ENCODE measurements at places on chromosomes 6 and 20.

- no peak for DNase-seq
Measured at GRCh38 chr6:53202052-53202451, 53.4 kb upstream of the GCM1 start.

GRCh38 chr6:34181908-34182307 lies 36.0 kb upstream of the GRM4 start:
- DNase-seq = no peak

GRCh38 chr20:9358001-9358400 lies 156.4 kb upstream of the LAMP5 start:
- DNase-seq = no peak

DNA sequence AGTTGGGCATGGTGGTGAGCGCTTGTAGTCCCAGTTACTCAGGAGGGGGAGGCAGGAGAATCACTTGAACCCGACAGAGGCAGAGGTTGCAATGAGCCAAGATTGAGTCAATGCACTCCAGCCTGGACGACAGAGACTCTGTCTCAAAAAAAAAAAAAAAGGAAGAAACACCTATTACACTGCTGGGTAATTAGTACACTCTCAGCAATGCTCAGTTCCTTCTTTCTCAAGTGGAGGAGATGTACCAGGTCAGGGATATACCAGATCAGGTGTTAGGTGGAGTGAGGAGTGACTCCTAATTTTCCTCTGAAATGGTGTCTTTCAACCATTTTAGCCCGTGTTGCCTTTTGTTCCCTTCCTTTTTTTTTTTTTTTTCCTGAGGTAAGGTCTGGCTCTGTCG lies 30.0 kb upstream of the UBR2 start:
- DNase-seq = no peak

DNA sequence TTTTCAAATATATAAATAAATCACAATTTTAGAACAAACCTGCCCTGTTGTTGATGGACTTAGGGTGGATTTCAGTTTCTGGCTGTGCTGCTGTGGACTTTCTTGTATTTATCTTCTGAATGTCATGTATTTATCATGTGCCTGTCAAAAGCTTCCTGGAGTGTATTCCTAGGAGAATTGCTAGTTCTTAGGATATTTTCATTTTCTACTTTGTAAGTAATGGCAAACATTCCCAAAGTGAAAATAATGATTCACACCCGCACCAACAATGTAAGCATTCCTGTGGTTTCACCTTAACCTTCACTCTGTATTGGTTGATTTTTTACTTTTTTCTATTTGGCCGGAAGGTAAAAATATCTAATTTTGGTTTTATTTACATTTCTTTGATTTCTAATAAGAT lies 387.8 kb downstream of the SMOC2 start:
- no peak for DNase-seq

DNA sequence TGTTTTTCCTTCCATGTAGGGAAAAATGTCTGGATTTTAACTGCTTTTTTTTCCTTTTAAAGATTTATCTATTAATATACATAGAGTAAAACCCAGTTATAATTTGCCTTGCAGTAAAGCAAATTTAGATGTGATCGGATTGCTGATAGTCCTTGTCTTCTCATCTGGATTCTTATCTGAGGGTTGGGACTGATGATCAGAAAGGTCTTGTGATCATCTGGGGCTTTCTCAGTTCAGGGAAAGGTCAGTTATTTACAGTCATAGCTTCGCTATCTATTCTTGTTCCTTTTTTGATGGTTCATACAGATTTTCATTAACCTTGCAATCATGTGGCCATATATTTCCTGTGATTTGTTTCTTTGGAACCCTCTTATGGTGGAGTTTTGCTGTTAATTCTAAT lies 63.8 kb upstream of the CLDN20 start:
- no peak for DNase-seq

DNA sequence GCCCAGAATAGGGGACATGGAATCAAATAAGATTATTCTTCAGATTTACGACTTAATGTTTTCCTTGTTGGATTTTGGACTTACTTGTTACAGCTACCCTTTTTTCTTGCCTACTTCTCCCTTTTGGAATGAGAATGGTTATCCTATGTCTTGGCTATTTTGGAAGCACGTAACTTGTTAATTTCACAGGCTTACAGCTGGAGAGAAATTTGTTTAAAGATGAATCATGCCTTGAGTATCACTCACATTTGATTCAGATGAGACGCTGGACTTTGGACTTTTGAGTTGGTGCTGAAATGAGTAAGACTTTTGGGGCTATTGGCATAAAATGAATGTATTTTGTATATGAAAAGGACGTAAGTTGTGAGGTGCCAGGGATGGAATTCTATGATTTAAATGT lies 83.3 kb downstream of the SMPDL3A start:
- DNase-seq = no peak

DNA sequence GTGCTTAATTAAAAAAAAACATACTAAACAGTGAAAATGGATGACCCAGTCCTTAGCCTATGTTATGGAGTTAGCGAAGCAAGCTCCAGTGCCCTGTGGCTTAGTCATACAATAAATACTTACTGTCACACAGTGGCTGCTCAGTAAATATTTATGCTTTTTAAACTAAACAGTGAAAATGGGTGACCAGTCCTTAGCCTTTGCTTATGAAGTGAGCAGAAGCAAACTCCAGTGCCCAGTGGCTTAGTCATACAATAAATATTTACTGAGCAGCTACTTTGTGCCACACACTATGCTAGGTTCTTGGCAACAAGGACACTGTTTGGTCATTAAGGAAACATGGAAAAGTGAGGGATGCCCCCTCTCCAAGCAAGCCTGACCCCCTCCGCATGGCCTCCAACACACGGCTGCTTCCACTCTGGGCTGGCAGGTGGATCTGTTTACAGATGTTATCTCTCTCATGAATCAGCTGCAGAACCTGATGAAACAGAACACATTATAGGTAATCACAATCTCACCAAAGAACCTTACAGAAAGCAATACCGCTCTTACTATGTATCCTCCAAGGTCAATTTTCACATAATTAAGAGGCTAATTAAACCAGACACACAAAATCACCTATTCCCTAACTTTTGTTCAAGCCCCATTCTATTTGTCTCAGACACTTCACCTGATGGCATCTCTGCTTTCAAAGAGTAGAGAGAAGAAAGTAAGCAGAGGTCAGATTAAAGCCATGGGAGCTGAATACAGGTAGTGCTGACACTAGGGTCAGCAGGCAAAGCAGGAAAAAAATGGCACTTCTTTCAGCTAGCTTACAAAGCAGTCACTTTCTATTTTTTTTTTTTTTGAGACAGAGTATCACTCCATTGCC lies 27.3 kb downstream of the CDK5RAP1 start:
- no peak for DNase-seq

- no peak for DNase-seq
Measured at GRCh38 chr6:81934936-81935335, 182.5 kb upstream of the TENT5A start.

DNA sequence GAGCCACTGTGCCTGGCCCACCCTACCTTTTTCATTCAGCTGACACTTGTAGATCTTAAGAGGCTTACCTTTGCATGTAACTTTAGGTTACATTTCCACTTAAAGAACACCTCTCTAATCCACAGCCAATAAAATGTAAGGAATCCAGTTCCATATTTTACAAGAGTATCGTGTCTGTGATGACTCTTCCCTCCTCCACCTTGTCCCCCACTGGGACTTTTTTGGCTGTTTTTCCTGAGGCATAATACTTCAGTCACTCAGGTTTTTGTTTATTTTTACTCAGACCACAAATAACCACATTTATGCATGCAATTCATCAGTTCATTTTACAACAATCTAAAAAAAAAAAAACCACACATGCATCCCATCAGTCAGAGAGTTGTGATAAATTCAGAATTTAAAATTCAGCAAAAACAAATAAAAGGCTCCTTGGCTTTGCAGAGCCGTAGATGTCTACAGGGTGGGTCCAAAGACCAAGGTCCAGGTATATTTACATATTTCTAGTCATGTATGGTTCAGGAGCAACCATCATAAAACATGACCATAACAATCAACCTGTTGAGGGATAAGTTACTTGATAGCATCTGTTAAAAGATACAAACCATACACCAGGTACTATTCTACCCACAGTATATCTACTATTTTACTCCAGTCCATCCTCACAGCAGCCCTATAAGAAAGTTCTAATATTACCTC lies 9.9 kb downstream of the ATXN1 start:
- no peak for DNase-seq

GRCh38 chr6:73739096-73739495 lies 43.1 kb downstream of the CD109 start:
- DNase-seq = no peak

DNA sequence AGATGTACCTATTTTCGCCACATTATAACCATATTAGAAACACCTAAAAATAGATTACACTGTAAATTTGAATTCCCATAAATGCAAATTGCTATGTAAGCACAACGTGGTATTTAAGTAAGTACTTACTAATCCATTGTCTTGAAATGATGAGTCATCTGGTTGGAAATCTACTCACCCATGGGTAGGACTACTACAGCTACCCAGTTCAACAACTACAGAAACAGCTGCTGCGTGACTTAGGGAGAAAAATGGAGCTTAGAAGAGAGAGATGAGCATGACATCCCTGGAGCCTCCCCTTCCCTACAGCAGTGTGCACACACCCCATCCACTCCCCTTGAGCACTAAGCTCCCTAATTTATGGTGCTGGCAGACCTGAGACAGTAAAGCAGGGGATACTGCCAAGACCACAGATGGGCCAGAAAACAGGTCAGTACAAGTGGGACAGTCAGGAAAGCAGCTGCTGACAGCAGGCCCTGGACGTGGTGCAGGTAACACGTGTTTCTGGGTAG lies 26.9 kb downstream of the RRAGD start:
- no peak for DNase-seq

- DNase-seq = no peak
Measured at GRCh38 chr6:130931683-130932082, 104.5 kb downstream of the SMLR1 start.

DNA sequence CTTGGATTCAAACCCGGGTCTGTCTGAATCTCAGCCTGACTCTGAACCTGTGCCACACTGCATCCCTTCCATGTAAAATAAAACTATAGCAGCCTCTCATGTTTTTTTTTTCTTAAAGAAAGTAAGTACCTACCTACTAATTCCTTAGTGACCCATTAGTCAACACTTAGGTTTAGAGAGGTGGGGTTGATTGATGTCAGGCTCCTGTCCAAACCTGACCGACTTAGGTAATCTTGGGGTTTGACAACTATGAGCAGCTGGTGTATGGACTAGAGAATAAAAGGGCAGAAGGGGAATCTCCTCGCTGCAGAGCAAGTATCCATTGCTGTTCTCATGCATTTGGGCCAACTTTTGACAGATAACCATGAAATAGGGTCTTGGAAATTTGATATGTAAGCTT lies 6.5 kb downstream of the NKAIN2 start:
- DNase-seq = no peak

DNA sequence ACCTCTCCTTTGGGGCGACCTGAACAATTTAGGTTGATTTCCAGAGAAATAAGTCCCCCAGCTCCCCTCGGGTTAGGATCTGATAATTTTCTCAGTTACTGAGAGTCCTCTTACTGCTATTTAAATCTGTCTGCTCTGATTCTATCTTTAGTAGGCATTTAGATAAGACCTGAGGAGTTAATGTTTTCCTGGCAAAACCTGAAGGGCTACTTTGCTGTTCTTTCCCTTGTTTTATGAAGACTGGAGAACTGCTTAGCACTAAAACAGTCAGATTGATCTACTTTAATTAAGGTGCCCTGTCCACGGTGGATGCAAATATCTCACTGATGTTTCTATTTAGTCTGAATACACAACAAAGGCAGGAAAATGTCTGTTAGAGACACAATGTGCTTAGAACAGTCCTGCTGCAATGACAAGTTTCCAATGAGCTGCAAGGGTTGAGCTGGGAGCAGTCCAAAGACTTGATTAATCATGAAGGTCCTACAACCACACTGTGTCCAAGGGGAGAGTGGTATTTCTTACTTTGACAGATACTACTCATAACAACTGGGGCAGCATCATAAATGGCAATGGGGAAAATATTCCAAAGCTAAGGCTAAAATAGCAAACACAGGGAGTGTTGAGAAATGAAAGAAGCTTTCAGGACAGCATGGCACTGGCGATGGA lies 15.7 kb downstream of the ADTRP start:
- no peak for DNase-seq

DNA sequence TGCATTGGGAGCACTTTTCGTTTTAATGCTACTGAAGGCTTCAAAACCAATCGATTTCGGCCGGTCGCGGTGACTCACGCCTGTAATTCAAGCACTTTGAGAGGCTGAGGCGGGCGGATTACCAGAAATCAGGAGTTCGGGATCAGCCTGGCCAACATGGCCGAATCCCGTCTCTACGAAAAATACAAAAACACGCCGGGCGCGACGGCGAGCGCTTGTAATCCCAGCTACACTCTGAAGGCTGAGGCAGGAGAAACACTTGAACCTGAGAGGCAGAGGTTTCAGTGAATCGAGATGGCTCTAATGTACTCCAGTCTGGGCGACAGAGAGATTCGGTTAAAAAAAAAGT lies 58.4 kb downstream of the TRIM38 start:
- peak; percentile 70 for DNase-seq

- no peak for DNase-seq
Measured at GRCh38 chr20:61442075-61442670, 190.1 kb downstream of the CDH4 start.

GRCh38 chr6:159042003-159042825 lies 2.6 kb downstream of the TAGAP start:
- DNase-seq = peak; percentile 83

DNA sequence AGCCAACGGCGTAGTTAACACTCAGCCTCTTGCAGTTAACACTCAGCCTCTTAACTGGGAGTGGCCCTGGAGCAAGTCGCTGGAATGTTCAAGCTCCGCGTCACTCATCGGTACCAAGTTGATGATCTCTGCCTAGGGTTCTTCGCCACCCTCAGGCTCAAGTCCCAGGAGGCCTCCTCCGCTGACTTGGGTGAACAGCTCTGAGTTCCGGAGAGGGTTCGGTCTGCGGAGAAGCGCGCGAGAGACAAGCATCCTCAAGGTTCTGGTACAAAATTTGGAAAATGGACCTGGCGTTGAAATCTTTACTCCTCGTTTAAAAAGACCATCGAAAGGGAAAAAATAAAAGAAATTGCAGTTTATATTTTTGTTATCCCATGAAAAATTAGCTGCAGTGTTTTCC lies 876 bp upstream of the DSP start:
- no peak for DNase-seq

- DNase-seq = peak; percentile 13
Measured at GRCh38 chr6:3289664-3290055, 30.9 kb downstream of the PSMG4 start.

- DNase-seq = no peak
Measured at GRCh38 chr20:53539516-53539915, 54.1 kb downstream of the ZNF217 start.

DNA sequence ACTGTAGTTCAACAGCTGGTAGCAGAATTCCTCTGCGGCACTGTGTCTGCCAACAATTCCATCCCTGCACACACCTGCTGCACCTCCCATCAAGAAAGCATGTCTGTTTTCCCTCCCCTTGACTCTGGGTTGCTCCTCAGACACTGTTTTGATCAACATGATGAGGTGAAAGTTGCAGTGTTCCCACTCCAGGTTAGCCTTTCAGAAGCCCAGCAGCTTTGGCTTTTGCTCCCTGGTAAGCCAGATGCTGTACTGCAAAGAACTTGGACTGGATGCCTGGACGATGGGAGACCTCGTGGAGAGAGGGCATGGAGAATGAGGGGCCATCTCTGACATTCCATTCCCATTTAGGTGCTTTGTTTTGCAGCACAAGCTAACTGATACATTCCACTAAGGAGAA lies 79.1 kb upstream of the MAFB start:
- no peak for DNase-seq

All from activated naive CD4-positive, alpha-beta T cell treated with anti-CD3 and anti-CD28 coated beads, Interleukin-2, amount 10 ng/mL, durations not matched to agents 7 days and 5 days (primary cell).